H1 (cell line): ENCODE measurements at places on chromosomes 2 and 18.

DNA sequence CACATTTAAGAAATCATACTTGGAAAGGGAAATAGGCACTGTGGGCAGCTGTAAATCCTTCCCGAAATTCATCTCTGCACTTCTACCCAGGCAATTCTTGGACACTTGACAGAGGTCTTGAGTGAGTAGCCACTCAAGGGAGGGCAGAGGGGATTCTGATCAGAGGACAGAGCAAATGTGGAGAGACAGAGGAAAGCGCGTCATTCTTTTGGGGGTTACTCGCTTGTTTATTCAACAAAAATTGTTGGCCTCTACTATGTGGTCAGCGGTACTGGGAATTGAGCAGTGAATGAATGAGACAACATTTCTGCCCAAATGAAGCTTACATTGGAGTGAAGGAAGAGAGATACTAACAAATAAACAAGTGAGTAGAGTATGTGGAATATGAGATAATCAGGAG, 41.4 kb upstream of the YES1 start:
- no peak for DNase-seq

DNA sequence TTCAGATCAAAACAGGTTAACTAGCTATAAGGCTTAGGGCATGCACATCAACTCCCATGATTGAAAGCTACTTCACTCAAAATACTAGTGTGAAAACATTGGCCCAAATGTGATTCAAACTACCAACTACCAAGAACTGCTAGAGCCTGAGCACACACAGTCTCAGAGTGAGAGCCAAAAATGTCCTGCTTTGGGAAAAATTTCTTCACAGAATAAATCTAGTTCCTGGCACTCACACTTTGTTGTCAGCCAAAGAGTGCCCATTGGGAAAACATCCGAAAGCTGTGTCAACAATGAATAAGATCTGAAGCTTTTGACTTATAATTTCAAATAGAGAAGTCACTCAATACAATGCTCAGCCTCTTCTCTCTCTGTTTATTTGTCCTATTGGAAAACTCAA, 182.7 kb downstream of the LRATD1 start:
- no peak for DNase-seq

- peak; percentile 84 for DNase-seq
Observed at GRCh38 chr18:37778417-37779165, 213.0 kb upstream of the CELF4 start.

DNA sequence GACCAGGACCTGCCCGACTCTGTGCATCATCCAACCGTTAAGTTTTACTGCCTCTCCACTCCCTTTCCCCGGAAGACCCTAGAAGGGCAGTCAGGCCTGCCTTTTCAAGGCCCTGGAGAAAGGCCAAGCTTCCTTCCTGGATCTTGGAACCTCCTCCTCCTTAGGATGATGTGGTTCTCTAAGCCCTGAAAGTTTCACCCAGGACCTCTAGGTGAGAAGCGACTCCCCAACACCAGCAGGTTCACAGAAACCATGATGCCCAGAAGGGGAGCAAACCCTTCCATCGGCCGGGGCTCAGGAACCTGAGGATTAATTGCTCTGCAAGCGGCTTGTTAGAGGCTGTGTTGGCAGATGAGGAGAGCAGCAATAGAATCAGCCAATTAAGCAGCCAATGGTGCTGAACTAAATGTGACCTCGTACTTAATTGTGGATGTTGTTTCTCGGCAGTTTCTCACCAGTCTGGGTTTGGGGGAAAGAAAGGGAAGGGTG, 94.2 kb upstream of the FZD7 start:
- DNase-seq: no peak

DNA sequence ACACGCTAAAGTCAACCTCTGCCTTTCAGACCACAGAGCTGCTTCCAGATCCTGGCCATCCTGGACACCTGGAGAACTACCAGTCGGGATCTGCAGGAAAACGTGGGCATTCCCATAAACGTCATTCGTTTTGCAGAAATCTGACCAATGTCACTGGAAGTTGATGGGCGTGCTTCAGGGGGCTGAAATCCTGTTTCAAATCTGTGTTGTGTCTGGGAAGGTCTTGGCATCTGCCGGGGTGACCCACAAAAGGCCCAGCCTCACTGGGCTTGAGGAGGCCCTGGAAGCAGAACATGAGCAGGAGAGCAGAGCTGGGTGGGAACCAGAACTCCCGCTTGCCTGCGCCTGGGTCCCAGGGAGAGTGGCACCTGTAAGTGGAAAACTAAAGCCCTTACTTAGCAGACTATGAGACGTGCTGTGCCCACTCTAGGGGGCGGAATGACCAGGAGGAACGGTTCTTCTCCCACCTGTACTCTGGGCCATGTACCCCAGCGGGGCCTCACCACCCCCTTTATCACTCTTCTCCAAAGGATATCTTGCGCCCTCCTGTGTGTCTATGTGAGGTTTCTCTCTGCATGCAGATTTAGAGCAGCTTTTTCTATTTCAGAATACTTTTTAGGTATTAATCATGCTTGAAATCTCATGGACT, 200.9 kb downstream of the FAM210A start:
- DNase-seq: no peak

DNA sequence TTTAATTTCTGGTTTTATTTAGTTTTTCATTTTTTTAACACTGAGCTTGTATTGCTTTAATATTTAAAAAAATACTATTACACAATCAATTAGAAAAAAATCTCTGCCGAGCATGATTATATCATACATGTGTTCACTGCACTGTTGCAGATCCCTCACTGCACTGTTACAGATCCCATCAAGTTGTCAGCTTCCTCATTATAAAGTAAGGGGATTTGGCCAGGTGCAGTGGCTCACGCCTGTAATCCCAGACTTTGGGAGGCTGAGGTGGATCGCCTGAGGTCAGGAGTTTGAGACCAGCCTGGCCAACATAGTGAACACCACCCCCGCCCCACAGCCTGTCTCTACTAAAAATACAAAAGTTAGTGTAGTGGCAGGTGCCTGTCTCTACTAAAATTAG, 33.0 kb upstream of the METTL21A start:
- no peak for DNase-seq

DNA sequence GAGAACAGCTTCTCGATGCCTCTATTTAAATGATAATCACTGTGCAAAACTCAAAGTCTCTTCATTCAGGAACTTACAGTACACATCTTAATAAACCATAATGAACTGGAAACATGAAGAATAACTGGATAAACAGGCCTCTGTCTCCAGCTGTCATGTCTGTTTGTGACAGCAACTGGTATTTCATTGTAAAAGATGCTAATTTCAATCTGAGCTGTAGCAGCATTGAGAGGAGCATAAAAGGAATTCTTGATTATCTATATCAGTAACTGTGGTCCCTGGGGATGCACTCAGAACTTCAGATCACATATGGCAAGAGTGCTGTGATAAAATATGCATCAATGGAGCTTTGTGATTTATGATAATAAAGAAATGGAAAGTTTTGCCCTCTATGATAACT, 18.8 kb downstream of the CDH20 start:
- DNase-seq: no peak

- DNase-seq: peak; percentile 55
Observed at GRCh38 chr2:233235977-233236376, 15.5 kb upstream of the ATG16L1 start.

- DNase-seq: no peak
Observed at GRCh38 chr2:96956211-96956610, 30.2 kb downstream of the FAM178B start.

GRCh38 chr2:224938651-224939182, 103.6 kb downstream of the DOCK10 start:
- no peak for DNase-seq
